Daoy (cell line): ENCODE measurements at places on chromosomes 7 and 10. TPM values are rescaled to one million over a fixed set of nuclear protein-coding genes. Genes with fewer than 3 reads are reported as not detected.

EPO gene
- not detected in 2 replicates for total RNA-seq

DNA sequence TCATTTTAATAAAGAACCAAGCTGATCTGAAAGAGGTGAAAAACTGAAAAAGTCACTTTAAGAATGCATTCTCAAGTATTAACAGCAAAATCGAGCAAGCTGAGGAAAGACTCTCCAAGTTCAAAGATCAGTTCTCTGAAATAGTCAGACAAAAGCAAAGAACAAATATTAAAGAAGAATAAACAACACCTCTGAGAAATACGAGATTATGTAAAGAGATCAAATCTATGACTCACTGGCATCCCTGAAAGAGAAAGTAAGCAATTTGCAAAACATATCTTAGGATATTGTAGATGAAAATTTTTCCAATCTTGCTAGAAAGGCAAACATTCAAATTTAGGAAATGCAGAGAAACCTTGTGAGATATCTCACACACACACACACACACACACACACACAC lies 138.4 kb upstream of the HGF start:
- no peak for DNase-seq

DNA sequence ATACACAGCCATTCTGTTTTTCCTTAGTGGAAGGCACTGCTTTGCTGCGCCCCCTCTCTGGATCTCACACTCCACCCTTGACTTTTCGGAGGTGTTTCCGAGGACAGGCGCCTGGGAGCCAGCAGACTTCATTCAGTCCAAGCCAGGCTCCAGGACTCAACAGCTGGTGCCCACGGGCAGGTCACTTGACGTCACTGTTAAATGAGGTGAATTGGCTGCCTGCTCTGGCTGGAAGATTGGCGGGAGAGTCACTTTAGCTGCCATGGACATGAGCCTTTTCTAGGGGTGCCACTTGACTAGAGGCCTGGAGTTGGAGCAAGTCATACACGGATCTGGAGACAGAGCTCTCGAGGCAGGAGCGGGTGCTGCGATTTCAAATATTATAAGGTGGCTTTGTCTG lies 3.2 kb downstream of the HTRA1 start:
- no peak for DNase-seq

WDR37 gene
- total RNA-seq, result 6.9 and 7.0 TPM in 2 replicates

- DNase-seq, result no peak
Measured at GRCh38 chr10:86020134-86020533, 346.5 kb downstream of the GRID1 start.

GRCh38 chr10:130990486-130990885 lies 321.0 kb downstream of the TCERG1L start:
- DNase-seq, result no peak
